T47D (cell line): ENCODE measurements at places on chromosomes 6 and 20.
A peak's percentile ranks its signal among the peaks of the same experiment; 100 is the strongest.

DNA sequence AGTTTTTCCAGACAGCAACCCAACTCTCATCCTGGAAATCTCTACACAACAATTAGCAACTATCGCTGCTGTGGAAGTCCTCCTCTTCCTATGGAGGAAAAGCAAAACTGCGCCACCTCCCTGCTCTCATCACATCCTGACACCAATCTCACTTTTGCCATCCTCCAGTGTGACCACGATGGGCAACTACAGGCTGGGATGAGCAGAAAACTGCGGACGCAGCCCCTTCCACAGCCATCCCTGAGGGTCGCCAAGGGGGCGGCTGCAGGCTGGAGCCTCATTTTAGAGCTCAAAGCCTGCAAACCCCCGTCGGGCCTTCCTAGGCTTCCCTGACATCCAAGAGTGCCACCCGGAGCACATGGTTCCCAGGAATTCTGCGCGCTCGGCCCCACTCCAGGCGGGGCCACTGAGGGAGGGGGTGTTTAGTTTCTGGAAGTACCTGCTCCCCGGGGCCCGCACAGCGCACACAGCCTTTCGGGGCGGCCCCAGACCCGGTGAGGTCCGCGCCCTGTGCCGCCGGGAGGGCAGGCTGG lies 1.2 kb downstream of the TCFL5 start:
- peak; percentile 72 for DNase-seq

DNA sequence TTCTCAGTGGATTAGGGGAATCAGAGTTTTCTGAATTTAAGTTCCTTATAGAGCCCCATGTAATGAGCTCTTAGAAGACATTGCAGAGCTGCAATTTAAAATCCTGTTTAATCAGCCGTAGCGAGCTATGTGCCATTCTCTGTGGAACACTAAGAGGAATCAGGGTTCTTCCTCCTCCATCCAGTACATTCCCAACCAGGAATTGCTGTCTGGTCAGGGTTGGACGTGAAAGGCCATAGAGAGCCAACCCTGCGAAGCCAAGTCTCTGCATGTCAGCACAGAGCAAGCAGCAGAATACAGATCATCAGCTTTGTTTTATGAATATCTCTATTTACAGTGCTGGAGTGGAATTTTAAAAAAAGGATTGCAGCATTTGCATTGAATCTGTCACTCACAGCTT lies 366.0 kb downstream of the LAMA2 start:
- DNase-seq = no peak

DNA sequence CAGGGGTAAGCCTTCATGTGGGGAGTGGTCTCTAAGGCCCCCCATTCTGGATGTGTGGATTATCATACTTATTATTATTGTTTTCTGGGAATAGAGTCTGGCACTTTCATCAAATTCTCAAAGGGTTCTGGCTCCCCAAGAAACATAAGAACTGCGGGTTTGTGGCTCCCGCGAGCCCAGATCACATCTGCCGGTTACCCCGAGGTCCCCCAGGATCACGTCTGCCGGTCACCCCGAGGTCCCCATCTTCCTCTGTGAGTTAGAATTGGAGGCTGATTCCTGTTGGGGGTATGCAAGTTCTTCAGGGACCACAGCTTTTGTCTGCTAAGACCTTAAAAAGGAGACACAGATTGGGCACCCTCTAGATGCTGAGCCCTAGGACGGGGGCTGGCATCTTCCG lies 116.7 kb upstream of the FRMD1 start:
- DNase-seq = no peak

DNA sequence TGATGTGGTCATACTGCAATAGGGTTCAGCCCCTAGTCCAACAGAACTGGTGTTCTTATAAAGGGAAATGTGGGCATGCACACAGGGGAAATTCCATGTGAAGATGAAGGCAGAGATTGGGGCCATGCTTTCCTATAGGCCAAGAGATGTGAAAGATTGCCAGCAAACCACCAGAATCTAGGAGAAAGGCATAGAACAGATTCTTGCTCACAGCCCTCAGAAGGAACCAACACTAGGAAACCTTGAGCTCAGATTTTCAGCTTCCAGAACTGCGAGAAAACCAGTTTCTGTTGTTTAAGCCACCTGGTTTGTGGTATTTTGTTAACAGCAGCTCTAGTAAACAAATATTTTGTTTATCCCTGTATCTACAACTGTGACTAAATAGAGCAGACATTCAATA lies 197.6 kb upstream of the CITED2 start:
- no peak for DNase-seq

DNA sequence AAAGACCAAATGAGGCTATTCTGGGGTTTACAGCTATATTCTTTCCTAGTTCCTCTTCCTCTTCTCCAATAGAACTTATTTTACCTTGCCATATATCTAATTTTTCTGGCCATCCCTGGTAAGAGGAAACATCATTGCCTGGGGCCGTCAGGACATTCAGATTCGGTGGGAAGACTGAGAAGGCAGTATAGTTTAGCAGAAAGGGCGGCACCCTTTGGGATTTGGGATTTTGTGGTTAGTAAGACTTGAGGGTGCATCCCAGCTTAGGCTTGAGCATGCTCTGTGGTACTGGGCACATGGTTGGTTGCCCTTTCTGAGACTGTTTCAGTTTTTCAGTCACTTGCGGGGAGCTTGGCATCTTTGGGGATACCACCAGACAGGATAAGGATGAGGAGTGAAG lies 21.1 kb downstream of the SCUBE3 start:
- no peak for DNase-seq

- no peak for DNase-seq
These were observed 50.7 kb upstream of the TNFRSF21 start for GRCh38 chr6:47360388-47360787.

GRCh38 chr6:69816026-69816425 lies 19.2 kb upstream of the LMBRD1 start:
- DNase-seq = no peak

- DNase-seq = no peak
These were observed 31.9 kb downstream of the NTSR1 start for GRCh38 chr20:62740286-62741141.

DNA sequence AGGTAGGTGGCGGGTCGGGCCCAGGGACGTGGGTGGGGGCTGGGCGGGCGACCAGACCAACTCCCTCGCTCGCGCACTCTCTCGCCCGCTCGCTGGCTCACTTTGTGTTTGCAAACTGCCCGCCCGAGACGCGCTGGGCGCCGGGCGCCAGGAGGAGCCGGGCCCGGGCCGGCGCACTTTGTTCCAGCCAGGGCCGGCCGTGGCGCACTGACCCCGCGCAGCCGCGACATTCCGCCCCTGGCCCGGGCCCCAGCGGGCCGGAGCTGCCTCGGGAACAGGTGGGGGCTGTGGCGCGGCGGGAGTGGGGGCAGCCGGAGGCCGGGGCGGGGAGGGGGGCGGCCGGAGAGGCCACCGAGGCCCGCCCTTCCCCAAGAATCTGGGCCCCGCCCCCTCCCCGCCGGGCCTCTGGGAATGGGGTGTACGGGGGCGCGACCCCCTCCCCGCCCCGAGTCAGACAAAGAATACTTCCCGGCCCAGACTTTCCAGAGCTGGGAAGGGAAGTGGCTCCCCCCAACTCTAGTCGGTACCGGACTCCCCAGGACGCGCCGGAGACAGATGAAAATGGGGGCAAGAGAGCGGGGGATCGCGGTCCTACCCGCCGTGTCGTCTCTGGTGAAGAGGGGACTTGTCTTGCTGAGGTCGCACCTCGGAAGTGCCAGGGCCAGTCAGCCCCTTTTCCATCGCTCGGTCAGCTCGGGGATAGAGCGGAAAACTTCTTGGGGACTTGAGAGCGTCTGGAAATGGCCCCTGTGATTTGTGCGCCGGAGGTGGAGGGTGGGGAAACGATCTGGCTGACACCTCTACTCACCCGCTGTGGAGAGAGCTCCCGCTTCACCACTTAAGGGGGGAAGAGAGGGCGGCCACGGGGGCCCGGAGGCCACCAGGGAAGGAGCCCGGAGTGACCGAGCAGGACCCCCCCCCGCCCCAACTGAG lies 951 bp downstream of the FOXP4 start:
- peak; percentile 65 for DNase-seq

- no peak for DNase-seq
These were observed 211.0 kb downstream of the MOXD1 start for GRCh38 chr6:132190097-132190814.

GRCh38 chr6:27582928-27583725 lies 110.2 kb upstream of the ZNF184 start:
- DNase-seq = peak; percentile 43

DNA sequence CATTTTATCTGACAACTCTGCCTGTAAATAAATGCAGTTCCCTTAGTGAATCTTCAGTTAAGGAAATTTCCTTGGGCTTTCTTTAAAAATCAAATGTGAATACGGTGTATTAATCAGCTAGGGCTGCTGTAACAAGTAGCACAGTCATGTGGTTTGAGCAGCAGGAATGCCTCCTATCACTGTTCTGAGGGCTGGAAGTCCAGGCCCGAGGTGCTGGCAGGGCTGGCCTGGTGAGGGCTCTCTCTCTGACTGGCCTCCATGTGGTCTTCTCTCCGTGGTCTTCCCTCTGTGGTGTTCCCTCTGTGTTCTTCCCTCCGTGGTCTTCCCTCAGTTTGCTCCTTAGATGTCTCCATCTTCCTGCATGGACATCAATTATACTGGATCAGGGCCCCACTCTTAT lies 124.1 kb downstream of the SMOC2 start:
- DNase-seq = no peak

GRCh38 chr6:17494177-17494576 lies 100.8 kb downstream of the CAP2 start:
- DNase-seq = no peak

DNA sequence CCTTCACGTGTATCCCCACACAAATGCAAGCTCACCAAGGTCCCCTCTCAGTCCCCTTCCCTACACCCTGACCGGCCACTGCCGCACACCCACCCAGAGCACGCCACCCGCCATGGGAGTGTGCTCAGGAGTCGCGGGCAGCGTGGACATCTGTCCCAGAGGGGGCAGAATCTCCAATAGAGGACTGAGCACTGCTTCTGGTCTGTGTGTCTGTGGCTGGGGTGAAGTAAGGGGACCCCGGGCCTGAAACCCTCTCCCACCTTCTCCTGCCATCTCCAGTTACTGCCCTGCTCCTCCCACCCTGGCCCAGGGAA lies 8.3 kb downstream of the MYL9 start:
- no peak for DNase-seq

DNA sequence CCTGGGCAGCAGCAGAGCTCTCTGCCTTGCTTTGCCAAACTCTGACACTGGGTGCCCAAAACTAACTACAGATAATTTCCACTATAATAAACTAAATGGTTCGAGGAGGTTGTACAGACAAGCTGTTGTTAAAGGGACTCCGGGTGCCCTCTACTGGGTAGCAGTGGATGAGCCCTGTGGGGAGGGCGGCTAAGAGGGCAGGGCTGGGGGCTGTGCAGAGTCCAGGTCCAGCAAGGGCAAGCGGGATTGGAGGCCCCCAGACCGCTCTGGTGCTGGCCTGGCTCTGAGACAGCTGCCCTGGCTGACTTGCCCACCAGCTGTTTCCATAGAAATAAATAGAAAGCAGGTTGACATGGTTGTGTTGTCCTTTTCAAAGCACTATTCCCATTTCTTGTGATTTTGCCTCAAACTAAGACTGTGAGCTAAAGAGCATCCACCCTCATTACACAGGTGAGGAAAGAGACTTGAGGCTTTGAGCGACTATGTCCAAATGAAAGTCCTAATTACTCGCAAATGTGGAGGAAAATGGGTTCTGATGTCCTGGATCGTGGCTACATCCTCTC lies 167.6 kb upstream of the CST7 start:
- DNase-seq = no peak

GRCh38 chr20:51322164-51322707 lies 220.3 kb downstream of the NFATC2 start:
- DNase-seq = no peak

- DNase-seq = no peak
These were observed 39.1 kb downstream of the L3MBTL3 start for GRCh38 chr6:130057495-130057894.

DNA sequence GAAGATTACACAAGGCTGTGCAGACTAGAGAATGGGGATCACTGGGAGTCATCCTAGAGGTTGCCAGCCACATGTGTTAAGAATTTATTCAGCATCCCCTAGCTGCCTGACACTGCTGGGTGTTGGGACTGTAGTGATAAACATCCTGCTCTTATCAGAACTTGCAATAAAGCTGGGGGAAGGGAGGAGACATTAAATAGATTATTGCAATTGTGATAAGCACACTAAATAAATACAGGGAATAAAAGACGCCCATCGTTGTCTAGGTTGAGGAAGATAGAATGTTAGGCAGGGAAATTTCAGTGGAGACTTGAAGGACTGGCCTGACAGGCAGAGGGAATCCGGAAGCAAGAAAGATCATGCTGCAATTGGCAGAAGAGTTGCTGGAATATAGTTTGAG lies 33.2 kb upstream of the TRAM2 start:
- peak; percentile 29 for DNase-seq

- DNase-seq = peak; percentile 69
These were observed 22.6 kb downstream of the UST start for GRCh38 chr6:148769304-148769968.

DNA sequence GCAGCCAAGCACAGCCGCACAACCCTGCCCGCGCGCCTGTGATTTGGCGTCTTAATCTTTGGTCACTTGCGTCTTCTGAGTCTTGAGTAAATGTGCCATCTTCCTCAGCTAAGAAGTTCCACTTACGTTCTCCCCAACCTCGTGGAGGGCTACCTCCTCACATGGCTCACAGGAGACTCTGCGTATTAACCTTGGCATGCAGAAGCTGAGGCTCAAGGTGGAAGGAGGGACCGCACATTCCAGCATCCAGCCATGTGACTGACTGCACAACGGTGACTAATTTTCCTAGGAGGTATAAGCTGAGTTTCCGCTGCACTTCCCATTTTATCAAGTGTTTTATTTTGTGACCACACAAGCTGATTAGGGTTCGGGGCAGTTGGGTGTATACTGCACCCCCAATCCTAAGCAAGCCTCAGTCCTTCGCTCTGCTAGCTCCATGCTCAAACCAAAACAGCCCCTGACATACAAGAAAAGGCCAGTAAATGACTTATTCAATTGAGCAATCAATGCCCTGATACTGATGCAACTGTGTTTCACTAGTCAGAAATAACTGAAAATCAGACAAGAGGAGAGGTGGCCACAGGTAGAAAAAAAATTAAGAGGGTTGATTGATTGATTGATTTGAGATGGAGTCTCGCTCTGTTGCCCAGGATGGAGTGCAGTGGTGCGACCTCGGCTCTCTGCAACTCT lies 7.0 kb downstream of the BEND3 start:
- DNase-seq = no peak

- no peak for DNase-seq
These were observed 217.2 kb upstream of the FOXA2 start for GRCh38 chr20:22801528-22801927.

DNA sequence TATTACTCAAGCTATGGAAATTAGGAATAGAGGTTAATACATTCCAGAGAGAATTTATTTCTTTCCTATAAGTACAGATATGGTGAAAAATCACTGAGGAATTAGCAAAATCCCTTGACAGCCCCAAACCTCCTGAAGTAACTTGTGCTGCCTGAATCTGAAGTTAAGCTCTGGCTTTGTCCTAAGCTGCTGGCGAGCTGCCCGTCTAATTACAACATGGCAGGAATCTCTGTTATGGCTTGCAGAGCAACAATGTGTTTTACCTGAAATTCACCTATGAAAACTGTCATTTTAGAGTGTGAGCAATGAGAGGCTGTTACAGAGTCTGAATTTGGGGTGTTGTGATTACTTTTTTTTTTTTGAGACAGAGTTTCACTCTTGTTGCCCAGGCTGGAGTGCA lies 22.5 kb upstream of the IYD start:
- DNase-seq = peak; percentile 25
